ENCODE measurements at places on chromosomes 2 and 18.

- no peak for DNase-seq
These were observed 920.9 kb downstream of the NRXN1 start for GRCh38 chr2:50111067-50111466.

DNA sequence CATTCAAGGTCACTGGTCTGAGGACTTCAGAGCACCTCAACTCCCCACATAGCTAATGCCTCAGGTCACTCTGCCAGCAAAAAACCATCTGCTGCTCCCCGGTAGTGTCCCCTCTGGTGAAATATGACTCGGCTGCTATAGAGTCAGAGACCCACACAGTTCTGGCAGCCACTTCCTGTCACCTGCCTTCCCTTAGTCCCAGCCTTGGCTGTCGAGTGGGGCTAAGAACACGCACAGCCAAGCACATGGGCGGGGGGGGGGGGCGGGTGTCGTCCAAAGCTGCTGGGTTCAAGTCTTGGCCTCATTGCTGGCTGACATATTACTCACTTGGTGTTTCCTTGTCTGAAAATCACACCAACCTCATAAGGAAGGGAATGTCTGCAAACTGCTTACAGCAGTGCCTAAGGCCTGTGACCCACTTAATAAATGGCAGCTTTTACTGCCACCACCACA lies 37.5 kb downstream of the POLR1A start:
- no peak for DNase-seq

GRCh38 chr2:7672685-7673071 lies 755.5 kb downstream of the RNF144A start:
- DNase-seq = no peak

DNA sequence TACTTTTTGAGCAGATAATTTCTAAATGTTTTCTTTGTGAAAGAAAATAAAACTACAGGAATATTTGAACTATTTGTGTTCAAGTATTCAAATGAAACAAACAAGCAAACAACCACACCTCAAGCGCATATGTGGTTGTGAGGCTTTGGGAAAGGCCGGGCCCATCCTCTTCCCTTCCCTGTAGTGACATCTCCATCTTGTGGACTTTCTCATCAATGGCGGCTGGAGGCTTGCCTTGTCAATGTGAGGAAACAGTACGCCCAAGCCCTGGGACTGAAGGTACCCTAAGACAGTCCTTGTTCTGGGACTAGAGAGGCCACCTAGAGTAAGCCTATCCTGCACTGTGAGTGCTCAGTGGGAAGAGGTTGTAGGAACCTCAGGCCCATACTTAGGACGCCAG lies 166.8 kb downstream of the TPGS2 start:
- DNase-seq = no peak

DNA sequence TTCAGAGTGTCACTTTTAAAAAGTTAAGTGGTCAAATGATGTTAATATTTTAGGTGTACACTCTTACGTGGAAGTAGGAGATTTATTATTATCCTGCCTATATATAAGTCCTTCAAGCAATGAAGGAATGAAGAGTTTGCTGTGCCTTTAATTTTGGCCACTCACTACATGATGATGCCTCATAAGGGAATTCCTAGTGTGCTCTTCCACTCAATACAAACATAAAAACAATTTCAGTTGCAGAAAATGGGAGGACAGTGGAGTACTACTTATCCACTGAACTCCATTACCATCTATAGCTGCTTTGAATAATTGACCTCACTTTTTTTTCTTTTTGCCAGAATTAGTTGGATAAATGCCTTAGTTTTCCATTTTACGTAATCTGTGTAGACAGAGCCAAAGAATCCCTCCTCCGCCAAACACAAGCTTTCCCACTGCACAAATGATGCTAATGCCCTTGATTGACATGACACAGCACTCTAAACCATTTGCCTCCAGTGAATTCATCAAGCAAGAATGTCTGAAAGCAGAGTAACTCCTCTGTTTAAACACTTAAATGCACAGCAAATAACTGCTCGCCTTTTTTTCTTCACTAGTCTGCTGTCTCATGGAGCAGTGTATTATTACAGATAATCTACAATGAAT lies 751.1 kb upstream of the FANCL start:
- DNase-seq = no peak

DNA sequence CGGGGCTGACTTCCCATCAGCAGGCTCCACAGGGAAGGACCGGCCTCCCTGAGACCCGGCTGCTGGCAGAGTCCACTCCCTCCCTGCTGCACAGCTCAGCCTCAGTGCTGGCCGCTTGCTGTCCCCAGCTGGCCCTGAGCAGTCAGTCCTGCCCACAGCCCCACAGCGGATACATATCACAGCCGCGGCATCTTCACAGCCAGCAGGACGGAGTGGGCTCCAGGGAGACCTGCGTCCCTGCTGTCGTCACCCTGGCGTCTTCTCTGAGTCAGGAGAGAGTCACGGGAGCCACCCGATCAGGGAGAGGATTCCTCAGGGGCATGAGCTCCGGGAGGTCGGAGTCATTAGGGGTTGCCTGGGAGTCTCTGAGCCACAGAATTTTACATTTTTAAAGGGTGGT lies 13.1 kb upstream of the SNTG2 start:
- DNase-seq = no peak

DNA sequence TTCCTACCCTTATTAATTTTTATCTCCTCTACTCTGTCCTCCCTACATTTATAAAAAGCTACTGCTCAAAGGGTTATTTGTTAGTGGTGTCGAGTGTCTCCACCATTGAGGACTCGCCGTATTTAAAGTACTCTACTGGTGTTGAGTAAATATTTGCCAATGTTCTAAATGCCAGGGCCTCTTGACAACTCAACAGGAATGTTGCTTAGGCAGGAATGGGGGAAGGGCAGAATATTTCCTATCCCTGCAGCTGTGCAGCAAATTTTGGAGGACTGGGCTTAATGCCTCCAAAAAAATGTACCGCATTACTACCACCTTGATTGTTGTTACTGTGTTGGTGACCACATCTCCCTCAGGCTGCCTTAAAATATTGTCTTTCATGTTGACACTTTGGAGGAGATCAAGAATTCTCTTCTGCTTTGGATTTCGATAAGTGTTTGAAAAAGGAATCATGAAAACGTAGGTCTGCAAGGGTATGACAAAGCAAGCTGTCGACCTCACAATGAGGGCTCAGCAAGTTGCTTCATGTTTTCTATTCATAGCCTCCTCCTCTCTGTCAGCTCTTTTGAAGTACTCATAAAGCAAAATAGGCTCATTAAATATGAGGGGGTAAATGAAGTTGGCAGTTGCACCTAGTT lies 84.3 kb downstream of the EFEMP1 start:
- DNase-seq = no peak

GRCh38 chr2:70647873-70648481 lies 94.4 kb upstream of the TGFA start:
- DNase-seq = peak; percentile 68

GRCh38 chr2:32010670-32011484 lies at the start of gene MEMO1:
MEMO1 (minus strand) TSS chr2:32011008; CDS start chr2:32010247, 761 bp downstream.
- DNase-seq = peak; percentile 83

DNA sequence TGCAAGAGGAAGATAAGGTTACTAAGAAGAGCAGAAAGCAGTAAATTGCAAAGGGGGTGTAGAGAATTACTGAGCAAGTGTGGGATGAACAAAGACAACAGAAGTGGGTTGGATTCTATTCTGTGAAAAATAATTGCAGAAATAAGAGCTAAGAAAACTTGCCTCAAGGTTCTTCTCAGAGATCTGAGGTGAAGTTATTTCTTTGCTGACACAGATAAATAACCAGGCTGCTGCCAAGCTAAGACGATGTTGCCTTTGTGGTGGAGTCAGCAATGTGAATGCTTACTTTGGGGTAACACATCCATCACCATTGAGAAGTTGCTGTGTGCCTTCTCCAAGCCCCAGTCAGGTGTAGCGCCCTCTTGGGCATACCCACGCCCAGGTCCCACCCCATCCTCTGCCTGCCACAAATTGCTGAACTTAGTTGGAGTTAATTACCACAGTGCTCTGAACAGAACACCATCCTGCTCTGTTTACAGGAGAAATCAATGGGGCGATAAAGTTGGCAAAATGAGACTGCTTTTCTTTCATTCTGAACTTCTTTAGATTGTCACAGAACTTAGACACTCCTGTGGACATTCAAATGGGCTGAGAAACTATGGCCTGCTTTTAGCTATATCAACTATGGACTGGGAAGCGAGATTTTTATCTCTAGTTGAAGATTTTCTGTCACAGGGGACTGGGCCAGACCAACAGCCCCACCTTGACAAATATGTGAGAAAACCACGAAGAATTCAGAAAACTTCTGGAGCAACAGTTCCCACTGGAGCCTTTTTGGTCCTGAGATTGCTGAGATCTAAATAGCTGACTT lies 283.6 kb downstream of the TMX3 start:
- DNase-seq = no peak

GRCh38 chr2:98649992-98650375 lies 41.6 kb downstream of the UNC50 start:
- no peak for DNase-seq

- DNase-seq = no peak
These were observed 18.5 kb downstream of the PMAIP1 start for GRCh38 chr18:59918320-59918755.

DNA sequence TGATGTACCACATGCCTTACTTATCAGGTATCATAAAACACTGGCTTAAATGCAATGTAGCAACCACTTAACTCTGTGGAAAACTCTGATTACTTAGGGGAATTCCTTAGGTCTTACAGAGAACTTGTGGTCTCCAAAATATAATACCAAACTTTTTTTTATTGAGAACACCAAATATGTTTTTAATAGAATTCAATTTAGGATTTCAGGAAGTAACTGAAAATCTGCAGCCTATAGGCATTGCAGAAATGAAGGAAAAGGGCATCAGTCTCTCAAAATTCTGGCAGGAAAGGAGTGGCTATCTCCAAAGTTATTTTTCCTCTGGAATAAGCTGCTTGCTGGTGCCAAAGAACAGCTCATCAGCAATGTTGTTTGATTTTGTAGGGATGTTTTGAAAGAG lies 105.3 kb upstream of the UGP2 start:
- DNase-seq = no peak

GRCh38 chr2:230692760-230693159 lies 19.9 kb upstream of the CAB39 start:
- DNase-seq = no peak

- DNase-seq = no peak
These were observed 44.7 kb downstream of the TTC32 start for GRCh38 chr2:19857100-19857499.

GRCh38 chr2:38181806-38182491 lies 106.0 kb upstream of the CYP1B1 start:
- no peak for DNase-seq

DNA sequence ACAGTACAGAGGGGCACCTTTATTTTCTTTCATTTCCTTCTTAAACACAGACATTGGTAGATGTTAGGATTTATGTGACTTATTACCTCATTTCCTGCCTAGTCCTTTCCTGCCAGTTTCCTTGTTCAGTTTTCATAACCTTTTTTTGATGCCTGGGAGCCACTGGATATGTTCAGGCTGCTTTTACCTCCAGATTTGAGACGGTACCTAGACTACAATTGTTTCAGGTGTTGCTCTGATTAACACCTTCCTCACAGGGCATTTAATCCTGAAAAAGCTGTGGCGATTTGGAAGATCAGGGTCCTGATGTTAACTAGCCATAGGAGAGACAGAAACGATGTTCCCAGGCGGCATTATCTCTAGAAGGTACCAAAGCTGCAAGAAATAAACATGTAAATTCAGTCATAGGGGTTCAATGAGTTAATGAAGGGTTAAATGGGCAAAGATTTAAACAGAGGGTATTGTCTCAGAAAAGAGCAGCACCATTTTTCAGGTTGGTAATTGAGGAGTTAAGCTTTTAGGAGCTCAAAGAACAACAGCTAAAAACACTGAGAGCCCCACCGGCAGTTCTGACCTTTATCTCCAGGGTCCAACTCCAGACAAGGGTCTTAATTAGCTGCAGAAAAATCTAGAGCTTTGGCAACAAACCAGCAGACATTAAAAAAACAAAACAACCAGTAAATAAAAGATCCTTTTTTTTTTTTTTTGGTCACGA lies 93.3 kb downstream of the HRH4 start:
- DNase-seq = no peak

- DNase-seq = peak; percentile 38
These were observed 49.9 kb downstream of the MTCL1 start for GRCh38 chr18:8754995-8755960.

- no peak for DNase-seq
These were observed 761.4 kb upstream of the KLHL29 start for GRCh38 chr2:22623620-22624019.

DNA sequence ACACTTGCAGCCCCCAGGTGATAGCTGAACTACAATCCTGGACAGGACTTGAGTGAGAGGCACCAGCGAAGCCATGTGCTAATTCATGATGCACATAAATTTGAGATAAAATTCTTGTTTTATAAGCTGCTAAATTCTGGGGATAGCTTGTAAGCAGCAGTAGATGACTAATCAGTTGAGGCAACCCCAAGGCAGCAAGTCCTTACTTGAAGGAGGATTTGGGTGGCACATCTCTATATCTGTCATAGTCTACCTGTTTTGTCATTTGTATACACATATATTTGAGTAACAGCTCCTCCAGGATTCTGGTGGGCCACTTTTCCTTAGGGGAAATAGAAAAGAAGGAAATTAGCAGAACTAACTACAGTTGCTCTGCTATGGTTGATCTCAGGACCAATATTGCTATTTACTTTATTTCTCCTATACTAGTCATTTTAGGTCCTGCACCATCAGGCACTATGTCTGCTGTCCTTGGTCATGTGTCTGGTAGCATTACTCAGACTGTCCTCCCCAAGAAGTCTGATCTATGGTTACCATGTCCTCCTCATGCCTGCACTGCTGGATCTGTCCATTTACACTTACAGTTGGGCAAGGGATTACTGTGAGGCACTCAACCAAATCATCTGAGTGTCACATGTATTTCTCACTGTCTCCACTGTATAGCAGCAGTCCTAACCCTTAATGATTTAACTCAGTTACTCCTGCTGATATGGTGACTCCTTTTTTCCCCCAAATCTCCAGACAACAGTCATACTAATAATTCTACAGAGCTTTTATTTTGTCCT lies 436.0 kb upstream of the CWC22 start:
- no peak for DNase-seq

GRCh38 chr2:174343623-174344455 lies 9.1 kb downstream of the SP9 start:
- DNase-seq = no peak

GRCh38 chr2:51903728-51904127 lies 871.8 kb upstream of the NRXN1 start:
- no peak for DNase-seq

GRCh38 chr2:198691236-198691635 lies 766.5 kb downstream of the SATB2 start:
- no peak for DNase-seq

GRCh38 chr2:68767996-68768395 lies 33.4 kb downstream of the ARHGAP25 start:
- no peak for DNase-seq

All from T-helper 17 cell (primary cell).